WTC11 (cell line): ENCODE measurements at places on chromosomes 5 and 9. TPM values are rescaled to one million over a fixed set of nuclear protein-coding genes. Genes with fewer than 3 reads are reported as not detected.

GRCh38 chr5:15183520-15183919, 311.9 kb upstream of the ANKH start:
- no peaks in the 10 kb centered on the region for H3K27me3 ChIP-seq
- H3K36me3 ChIP-seq = no peaks in the 10 kb centered on the region
- H3K4me3 ChIP-seq = no peak overlapping the region

Gene HEXB
- total RNA-seq = 60.9 to 67.3 TPM (median 63.8 TPM) in 3 replicates

Gene FBP2
- total RNA-seq = not detected in 3 replicates

DNA sequence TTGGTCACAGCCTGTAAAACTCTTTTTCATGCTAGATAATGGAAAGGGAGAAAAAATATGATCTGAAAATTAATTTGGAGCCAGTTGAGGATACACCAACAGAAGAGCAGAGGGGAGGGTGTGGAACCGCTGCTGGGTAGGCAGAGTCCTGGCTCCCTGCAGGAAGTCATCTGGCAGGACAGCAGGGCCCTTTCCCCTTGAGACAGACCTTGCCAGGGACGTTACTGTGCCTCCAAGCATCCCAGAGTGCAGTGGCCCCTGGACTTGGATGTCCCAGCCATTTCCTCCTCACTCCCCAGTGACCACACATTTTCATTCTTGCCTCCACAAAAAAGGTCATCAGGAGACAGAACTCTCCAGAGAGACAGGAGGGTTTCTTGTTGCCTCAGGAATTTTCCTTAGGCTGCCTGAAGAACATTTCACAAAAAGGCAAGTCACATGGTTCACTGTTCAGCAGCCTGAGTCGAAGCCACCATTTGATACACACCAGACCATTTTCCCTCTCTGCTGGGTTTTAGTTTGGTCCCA, 5.9 kb downstream of the TRPM3 start:
- H3K27me3 ChIP-seq = no peaks in the 10 kb centered on the region
- H3K27ac ChIP-seq = peak overlapping the region; percentile 42; the same call in 1 of the 2 replicates
- no peak for DNase-seq
- no peaks in the 10 kb centered on the region for H3K36me3 ChIP-seq

Gene FCN2
- not detected in 3 replicates for total RNA-seq

DNA sequence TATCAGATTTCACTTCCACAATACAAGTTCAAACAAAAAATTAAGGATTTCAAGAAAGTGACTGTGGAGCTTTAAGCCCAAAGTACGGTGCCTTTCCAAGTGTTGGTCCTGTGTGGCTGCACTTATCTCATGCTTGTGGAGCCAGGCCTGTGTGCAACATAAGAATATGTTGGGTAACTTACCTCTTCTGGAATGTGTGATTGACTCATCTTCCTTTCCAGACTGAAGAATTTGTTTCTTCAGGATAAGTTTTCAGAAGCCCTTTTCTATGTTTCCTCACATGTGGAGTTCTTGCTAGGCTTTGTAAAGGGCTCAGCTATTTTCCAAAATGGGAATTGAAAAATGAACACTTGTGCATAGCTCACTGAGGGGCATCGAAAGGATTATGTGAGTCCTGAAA, 485.1 kb upstream of the PAPPA start:
- H3K4me1 ChIP-seq = peaks cover 2% of the 10 kb centered on the region; the same call in 1 of the 2 replicates
- H3K27ac ChIP-seq = no peak overlapping the region
- no peak overlapping the region for H3K4me3 ChIP-seq
- DNase-seq = no peak
- no peaks in the 10 kb centered on the region for H3K36me3 ChIP-seq

GRCh38 chr5:16976625-16977008, 40.5 kb upstream of the MYO10 start:
- H3K27me3 ChIP-seq = no peaks in the 10 kb centered on the region
- peaks cover 8% of the 10 kb centered on the region for H3K4me1 ChIP-seq
- no peak for DNase-seq
- no peaks in the 10 kb centered on the region for H3K36me3 ChIP-seq

- no peaks in the 10 kb centered on the region for H3K4me1 ChIP-seq
- H3K36me3 ChIP-seq = no peaks in the 10 kb centered on the region
- H3K27ac ChIP-seq = no peak overlapping the region
- H3K4me3 ChIP-seq = no peak overlapping the region
Observed at GRCh38 chr5:139494256-139494655, 11.7 kb upstream of the STING1 start.

- no peak overlapping the region for H3K4me3 ChIP-seq
- H3K4me1 ChIP-seq = no peaks in the 10 kb centered on the region
- H3K27ac ChIP-seq = peak overlapping the region; percentile 63; the same call in 1 of the 2 replicates
- no peak for DNase-seq
- no peaks in the 10 kb centered on the region for H3K27me3 ChIP-seq
Observed at GRCh38 chr9:135693265-135693664, 6.0 kb downstream of the SOHLH1 start.

Gene SELENOP
- total RNA-seq = 13.2 to 18.0 TPM (median 17.4 TPM) in 3 replicates

- no peaks in the 10 kb centered on the region for H3K27me3 ChIP-seq
- peaks cover 29% of the 10 kb centered on the region for H3K4me1 ChIP-seq
- DNase-seq = no peak
- H3K36me3 ChIP-seq = peaks cover 11% of the 10 kb centered on the region
Observed at GRCh38 chr5:131324303-131324702, 60.5 kb downstream of the CDC42SE2 start.

- peak overlapping the region; percentile 99 for H3K4me3 ChIP-seq
- H3K36me3 ChIP-seq = peaks cover 56% of the 10 kb centered on the region
- H3K27ac ChIP-seq = peak overlapping the region; percentile 100
- no peak for DNase-seq
- H3K27me3 ChIP-seq = no peaks in the 10 kb centered on the region
Observed at GRCh38 chr9:19379283-19379682, 753 bp downstream of the RPS6 start.

Gene PCDHGA2
- total RNA-seq = 0.66 to 0.96 TPM (median 0.94 TPM) in 3 replicates

- H3K36me3 ChIP-seq = no peaks in the 10 kb centered on the region
- no peaks in the 10 kb centered on the region for H3K27me3 ChIP-seq
- H3K4me3 ChIP-seq = no peak overlapping the region
- peak overlapping the region; percentile 63 for H3K27ac ChIP-seq
Observed at GRCh38 chr5:107519900-107520354, 150.8 kb downstream of the EFNA5 start.

GRCh38 chr9:26346942-26347477, 545.6 kb downstream of the CAAP1 start:
- no peak overlapping the region for H3K4me3 ChIP-seq
- peaks cover 27% of the 10 kb centered on the region for H3K36me3 ChIP-seq
- H3K4me1 ChIP-seq = no peaks in the 10 kb centered on the region
- no peaks in the 10 kb centered on the region; the same call in 1 of the 2 replicates for H3K27me3 ChIP-seq

- H3K36me3 ChIP-seq = no peaks in the 10 kb centered on the region
- H3K27me3 ChIP-seq = no peaks in the 10 kb centered on the region
- DNase-seq = peak; percentile 10
- H3K27ac ChIP-seq = no peak overlapping the region
- no peak overlapping the region for H3K4me3 ChIP-seq
Observed at GRCh38 chr5:367358-368130, 46.0 kb downstream of the AHRR start.

Gene NIM1K
- total RNA-seq = 0.07 to 0.14 TPM in 2 of 3 replicates, not detected in the other

DNA sequence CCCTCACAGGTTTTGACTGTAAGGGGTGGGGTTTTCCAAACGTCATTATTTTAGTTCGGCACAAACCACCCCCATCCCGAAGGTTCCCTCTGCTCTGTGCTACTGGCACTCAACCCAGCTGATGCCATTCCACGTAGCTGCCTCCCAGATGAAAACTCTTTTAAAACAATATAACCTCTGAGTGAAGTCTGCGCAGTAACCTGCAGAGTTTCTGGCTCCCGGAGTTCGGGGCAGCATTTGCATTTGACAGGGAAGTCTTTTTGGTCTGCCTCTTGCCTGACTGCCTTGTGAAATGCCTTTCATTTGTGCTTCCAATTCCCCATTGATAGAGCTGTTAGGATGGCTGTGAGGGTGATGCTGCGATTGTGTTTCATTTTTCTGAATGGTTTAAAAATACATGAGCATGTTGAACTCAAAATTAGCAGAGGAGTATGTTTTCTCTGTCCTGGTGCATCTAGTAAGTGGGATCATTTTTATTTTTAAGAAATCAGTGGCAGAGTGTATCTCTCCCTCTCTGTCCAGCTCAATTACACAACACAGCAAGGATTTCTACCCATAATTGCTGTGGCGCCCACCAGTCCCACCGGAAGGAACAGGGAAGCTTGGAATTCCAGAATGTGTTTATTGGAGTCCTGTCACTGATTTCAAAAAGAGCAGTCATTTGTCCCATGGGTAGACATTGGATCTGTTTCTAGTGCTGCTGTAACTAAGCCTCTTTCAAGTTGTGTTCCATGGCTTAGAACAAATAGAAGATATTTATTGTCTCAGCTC, 24.8 kb downstream of the ADCY2 start:
- peak overlapping the region; percentile 91 for H3K27ac ChIP-seq
- peak overlapping the region; percentile 41 for H3K4me3 ChIP-seq
- no peaks in the 10 kb centered on the region for H3K27me3 ChIP-seq
- peaks cover 89% of the 10 kb centered on the region for H3K4me1 ChIP-seq
- H3K36me3 ChIP-seq = peaks cover 67% of the 10 kb centered on the region
- DNase-seq = peak; percentile 58

Gene CA9
- total RNA-seq = 1.0 to 2.1 TPM (median 1.4 TPM) in 3 replicates

DNA sequence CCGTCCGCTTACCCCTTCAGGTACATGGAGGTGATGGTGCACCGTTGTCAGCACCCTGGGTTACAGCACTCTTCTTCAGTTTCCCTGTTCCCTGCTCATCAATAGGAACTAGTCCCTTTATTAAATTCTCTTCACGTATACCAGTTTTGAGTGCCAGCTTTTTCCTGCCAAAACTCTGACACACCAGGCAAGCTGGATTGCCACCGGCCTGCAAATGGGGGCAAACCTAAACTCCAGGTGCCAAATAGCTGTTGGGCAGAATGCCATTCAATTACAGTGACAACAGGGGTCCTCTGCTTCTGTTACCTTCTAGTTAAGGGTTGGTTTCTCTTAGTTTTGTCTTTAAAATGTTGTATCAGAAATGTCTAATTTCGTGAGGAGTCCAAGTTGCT, 400.4 kb downstream of the OSTF1 start:
- H3K4me1 ChIP-seq = no peaks in the 10 kb centered on the region
- no peak overlapping the region for H3K4me3 ChIP-seq

- H3K4me1 ChIP-seq = peaks cover 8% of the 10 kb centered on the region
- H3K4me3 ChIP-seq = no peak overlapping the region
- peaks cover 8% of the 10 kb centered on the region for H3K27me3 ChIP-seq
Observed at GRCh38 chr9:115587310-115587709, 469.4 kb upstream of the TNC start.

- H3K27ac ChIP-seq = no peak overlapping the region
- H3K4me1 ChIP-seq = peaks cover 8% of the 10 kb centered on the region
- peaks cover 7% of the 10 kb centered on the region for H3K27me3 ChIP-seq
- no peaks in the 10 kb centered on the region for H3K36me3 ChIP-seq
- no peak for DNase-seq
Observed at GRCh38 chr9:127390248-127390545, 6.8 kb upstream of the SLC2A8 start.

DNA sequence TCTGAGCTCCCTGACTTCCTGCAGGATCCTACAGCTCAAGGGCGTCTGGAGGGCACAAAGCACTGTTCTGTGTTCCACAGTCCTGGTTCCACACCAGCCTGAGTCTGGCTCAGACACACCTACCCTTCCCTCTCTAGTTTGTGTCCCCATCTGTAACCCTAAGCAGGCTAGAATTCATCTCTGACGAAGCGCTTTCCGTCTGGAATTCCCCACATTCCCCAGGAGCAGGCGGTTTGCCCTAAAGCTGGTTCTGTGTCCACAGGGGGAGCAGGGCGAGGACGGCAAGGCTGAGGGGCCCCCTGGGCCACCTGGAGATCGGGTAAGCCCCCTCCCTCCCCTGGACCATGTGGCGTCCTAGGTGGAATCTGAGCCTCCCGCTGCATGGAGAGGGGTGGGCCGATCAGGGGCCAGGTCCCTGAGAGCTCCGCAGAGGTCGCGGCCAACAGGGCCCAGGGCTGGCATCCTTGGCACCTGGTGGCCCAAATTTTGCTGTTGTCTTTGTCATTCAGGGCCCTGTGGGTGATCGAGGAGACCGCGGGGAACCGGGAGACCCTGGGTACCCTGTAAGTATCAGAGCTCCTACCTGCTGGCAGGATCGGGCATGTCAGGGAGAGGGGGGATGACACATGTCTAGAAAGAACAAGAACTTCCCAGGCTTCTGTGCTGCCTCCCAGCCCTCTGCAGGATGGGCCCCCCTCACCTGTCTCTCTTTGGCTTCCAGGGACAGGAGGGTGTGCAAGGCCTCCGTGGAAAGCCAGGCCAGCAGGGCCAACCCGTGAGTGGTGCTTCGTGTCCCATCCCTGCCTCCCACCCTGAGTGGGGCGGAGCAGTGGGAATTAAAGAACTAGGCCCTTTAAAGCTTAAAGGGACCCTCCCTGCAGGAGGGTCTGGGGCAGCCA, 34.5 kb upstream of the ORM1 start:
- H3K27ac ChIP-seq = peak overlapping the region; percentile 68; the same call in 1 of the 2 replicates
- H3K27me3 ChIP-seq = no peaks in the 10 kb centered on the region
- peaks cover 26% of the 10 kb centered on the region for H3K36me3 ChIP-seq
- no peak overlapping the region for H3K4me3 ChIP-seq
- H3K4me1 ChIP-seq = peaks cover 7% of the 10 kb centered on the region
- DNase-seq = peak; percentile 43

DNA sequence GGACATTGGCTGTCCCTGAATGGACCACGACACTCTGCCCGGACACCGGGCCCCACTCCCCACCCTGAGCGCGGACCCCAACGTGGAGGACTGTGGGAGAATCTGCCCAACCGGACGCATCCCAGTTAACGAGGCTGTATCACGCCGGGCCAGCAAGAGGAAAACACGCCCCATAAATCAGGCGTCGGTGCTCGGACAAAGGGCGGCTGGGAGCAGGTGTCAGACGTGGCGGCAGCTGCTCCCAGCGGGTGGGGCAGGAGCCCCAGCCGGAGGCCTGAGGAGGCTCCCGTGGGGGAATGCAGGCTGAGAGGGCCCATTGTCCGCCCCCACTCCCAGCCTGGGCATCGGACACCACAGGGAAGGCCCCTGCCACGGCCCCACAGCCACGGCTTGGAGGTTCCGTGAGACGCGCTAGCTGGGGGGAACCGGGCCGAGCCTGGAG, 19.2 kb downstream of the NOTCH1 start:
- no peak for DNase-seq
- no peaks in the 10 kb centered on the region for H3K27me3 ChIP-seq
- H3K4me3 ChIP-seq = no peak overlapping the region

Gene SPATA31D4
- not detected in 3 replicates for total RNA-seq

GRCh38 chr5:170638454-170639220, 134.8 kb downstream of the KCNIP1 start:
- H3K27ac ChIP-seq = no peak overlapping the region
- peak overlapping the region; percentile 2; the same call in 1 of the 2 replicates for H3K4me3 ChIP-seq
- H3K4me1 ChIP-seq = peaks cover 46% of the 10 kb centered on the region
- H3K27me3 ChIP-seq = peaks cover 5% of the 10 kb centered on the region

GRCh38 chr5:523441-524222, 617 bp downstream of the SLC9A3 start:
- no peaks in the 10 kb centered on the region for H3K36me3 ChIP-seq
- peaks cover 67% of the 10 kb centered on the region for H3K27me3 ChIP-seq
- H3K4me3 ChIP-seq = peak overlapping the region; percentile 57
- H3K27ac ChIP-seq = no peak overlapping the region
- H3K4me1 ChIP-seq = peaks cover 15% of the 10 kb centered on the region

Gene ACOT12
- 0.16 TPM in 1 of 3 replicates, not detected in the others for total RNA-seq

DNA sequence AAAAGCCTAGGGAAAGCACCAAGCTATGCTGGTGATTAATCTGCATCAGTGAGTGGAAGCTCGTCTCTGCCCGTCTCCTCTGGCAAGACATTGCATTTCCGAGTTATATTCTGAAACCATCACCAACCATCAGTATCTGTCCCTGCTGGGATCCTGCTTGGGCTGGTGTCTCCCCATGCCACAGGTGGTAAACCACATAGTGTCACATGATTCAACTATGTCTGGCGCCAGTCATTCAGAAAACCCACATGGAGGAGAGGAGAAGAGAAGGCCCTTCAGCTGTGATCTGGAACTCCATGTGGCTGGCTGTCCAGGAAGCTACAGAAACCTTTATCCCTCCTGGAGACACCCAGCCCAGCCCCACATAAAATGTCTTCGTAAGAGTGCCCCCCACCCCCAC, 4.8 kb downstream of the IL9 start:
- peaks cover 26% of the 10 kb centered on the region for H3K27me3 ChIP-seq
- peaks cover 16% of the 10 kb centered on the region for H3K4me1 ChIP-seq
- H3K27ac ChIP-seq = no peak overlapping the region
